ENCODE measurements at places on chromosomes 6 and 20. TPM values are rescaled to one million over a fixed set of nuclear protein-coding genes. Genes with fewer than 3 reads are reported as not detected.

DNA sequence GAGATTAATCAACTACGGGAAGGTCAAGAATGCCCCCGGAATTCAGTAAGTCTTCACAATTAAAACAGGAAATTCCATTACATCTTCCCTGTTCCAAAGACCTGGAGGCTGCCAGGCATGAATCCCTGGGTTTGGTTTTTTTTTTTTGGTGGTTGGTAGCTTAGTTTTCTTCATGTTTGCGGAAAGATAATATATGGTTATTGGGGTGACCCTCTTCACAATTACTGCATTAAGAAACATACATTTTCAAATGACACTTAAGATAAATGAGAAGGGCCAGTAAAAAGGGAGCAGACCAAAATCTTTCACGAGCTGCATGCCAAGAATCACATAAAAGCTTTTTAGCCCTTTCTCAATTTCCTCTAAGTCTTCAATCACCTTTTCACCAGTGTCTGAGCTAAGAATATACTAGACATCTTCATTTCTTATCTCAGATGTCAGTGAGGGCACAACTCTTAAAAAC is 64.0 kb downstream of the KIF13A start:
- no peak for DNase-seq

DNA sequence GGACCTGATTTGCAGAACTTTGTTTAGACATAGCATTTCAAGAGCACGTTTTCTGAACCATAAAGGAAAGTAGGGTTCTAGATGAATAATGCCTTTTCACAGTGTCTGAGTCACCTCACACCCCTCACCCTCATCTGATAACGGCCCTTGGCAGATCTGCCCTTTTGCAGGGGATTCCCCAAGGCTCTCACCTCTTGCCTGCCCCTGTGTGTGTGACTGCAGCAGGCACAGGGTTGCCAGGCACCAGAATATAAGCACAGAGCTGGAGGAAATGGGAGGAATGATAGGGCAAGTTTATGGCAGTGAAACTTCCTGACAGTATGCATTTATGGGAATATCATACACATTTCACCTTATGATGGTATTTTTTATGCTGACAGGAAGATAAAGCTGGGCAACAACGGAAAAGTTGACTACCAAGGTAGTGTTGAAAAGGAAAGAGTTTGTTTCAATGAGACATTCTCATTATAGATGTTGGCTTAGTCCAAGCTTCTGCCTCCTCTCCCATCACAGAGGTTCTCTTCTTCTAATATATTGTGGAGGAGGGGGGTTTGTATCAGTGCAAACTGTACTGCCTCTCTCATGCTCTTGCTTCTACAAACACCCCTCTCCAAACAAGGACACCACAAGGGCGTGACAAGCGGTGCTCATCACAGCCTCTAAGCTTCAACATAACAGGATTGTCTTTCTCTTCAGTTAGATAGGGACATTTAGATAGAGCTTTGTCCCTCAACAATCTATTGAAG is 101.5 kb upstream of the BACH2 start:
- no peak for DNase-seq

GRCh38 chr6:167306401-167306998 is 15.4 kb downstream of the UNC93A start:
- DNase-seq: no peak

The FHL5 gene
- polyA plus RNA-seq: 31.1 TPM

The SLPI gene
- 45.5 TPM for polyA plus RNA-seq

The APMAP gene
- polyA plus RNA-seq: 46.0 TPM

DNA sequence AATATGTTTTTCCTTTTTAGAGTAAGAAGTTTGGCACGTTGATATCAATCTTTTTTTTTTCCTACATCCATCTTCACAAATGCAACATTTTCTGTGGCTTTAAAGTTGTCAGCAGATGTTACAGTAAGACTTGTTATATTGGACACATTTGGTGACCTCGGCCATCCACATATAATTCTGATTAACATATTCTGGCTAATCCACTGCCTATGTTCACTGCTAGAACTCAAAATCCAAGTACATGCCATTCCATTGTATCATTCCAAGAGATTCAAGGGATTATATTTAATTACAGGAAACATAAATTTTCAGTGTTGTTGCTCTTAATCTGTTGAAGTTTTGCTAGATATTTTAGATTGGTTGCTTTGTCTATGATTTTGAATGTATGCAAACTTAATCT is 367.6 kb downstream of the TENT5A start:
- DNase-seq: no peak

GRCh38 chr20:58898629-58899408 is 46.3 kb downstream of the GNAS start:
- no peak for DNase-seq

DNA sequence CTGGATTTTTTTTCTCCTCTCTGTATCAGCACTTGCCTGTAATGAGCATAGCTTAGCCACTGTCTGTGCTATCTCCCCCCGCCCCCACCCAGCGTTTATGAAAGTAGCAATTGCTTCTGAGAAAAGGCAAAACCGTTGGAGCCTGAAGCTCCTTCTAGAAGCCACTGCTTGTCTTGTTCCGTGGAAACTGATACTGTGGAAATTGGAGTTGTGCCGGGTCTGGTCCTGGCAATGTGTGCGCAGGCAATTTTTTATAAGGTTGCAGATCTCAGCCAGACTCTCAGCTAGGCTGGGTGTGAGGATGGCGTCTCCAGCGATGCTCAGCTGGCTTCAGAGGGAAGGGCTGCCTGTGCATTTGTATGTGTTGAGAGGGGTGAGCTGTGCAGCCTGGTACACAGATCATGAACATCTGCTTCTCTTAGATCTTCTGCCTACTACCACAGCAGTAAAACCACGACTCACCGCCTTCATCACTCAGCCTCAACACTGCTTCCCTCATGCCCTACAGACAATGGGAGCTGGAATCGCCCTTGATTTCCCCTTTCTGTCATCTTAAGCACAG is 72.4 kb upstream of the GTSF1L start:
- no peak for DNase-seq

The ILRUN gene
- polyA plus RNA-seq: 40.2 TPM

The NNAT gene
- 0.69 TPM for polyA plus RNA-seq

The ADTRP gene
- 0.12 TPM for polyA plus RNA-seq

- no peak for DNase-seq
Measured at GRCh38 chr6:106637051-106637716, 7.8 kb downstream of the QRSL1 start.

DNA sequence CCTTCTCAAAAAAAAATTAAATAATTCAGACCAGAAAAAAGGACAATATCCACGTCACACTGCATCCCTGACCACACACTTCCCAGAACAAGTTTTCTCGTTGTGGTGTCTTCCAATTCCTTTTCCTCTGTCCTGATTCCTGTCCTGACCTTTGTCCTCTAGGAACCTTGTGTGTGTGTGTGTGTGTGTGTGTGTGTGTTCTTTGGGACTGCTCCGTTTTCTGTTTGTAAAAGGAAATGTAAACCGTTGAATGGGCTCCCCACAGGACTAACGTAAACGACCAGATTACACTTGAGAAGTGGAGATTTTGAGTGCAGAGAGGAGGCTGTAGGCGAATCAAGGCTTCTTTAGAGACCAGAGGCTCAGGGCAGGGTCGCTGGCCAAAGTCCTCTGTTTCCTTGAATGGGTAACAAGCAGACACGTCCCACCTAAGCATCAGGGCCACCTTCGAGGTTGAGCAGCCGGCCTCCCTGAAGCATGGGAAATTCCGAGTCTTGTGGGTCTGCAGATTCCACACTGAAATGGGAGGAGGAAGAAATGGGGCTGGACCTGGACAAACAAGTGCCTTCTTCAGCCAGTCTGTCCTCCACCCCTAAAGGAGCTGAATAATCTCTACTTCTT is 7.3 kb downstream of the ZBTB46 start:
- no peak for DNase-seq

GRCh38 chr6:141607956-141608355 is 524.8 kb upstream of the GJE1 start:
- no peak for DNase-seq

The CASP8AP2 gene
- polyA plus RNA-seq: 7.7 TPM

GRCh38 chr6:21800330-21800729 is 206.8 kb downstream of the SOX4 start:
- DNase-seq: no peak

DNA sequence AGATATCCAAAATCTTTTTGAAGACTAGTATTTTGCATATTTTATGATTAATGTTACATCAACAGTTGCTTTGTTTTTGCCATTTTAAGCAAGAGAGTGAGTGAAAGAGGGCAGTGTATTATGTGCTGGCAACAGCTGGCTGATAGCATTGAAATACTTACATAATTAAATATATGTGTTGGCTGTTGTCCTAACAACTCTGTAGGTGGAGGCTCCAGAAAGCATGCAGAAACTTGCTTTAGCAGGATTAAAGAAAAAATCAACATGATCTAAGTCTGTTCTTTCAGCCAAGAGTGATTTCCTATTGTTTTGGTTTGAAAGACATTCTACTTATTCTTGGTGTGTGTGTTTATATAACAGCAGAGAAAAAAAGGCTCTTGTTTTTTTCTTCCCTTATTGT is 127.5 kb downstream of the CDKAL1 start:
- no peak for DNase-seq

The SSTR4 gene
- polyA plus RNA-seq: not detected

DNA sequence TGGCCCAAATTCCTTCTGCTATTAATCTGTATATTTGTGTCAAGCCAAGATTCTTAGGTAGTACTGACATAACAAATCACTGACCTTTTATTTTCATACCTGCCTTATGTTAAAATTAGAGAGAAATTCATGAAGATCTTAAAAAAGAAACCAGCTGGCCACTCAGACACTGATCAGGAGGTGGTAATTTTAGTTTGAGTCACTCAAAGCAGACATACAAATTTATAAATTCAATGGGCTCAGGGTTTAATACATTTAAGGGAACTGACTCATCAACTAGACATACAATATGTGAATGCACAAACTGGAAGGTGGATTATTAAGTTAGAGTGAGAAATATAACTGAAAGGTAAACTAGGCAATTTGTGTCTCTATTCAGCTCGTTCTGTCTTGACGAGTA is 711.9 kb upstream of the EYS start:
- DNase-seq: no peak

The FOXS1 gene
- 5.0 TPM for polyA plus RNA-seq

- no peak for DNase-seq
Measured at GRCh38 chr6:4280707-4281106, 145.3 kb upstream of the ECI2 start.

GRCh38 chr20:54179946-54180345 is 6.2 kb upstream of the CYP24A1 start:
- no peak for DNase-seq

DNA sequence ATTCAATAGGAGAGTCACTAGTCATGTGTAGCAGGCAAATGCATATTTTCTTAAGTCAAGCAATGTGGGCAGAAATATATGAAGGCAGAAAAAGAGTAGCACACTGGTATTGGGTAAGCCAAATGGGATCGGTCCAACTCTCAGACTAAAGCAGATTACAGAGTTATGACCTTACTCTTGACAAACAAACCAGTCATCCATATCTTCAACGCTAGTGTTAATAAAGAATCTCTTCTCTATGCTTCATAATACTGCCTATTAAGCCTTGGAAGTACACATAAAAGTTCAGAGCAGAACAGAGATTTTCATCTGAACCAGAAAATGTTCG is 320.2 kb upstream of the JARID2 start:
- no peak for DNase-seq

GRCh38 chr20:25369529-25369928 is 21.1 kb downstream of the ABHD12 start:
- no peak for DNase-seq

The CSNK2B gene
- polyA plus RNA-seq: 240 TPM

DNA sequence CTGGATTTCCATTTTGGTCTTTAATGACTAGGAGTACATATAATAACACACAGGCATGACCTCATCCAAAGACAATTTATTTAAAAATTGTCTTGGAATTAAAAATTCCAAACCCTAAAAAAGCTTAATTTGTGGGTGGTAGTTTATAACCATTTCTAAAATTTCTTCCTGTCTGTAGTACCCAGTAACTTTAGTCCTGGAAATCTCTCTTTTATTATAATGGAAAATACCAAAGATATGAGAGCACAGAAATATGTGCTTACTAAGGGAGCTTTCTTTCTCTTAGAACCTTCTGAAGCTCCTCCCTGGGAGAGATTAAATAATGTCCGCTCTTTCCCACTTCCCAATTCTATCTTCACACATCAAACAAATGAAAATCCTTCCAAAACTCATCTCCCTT is 70.5 kb upstream of the PRL start:
- no peak for DNase-seq

- no peak for DNase-seq
Measured at GRCh38 chr6:56729719-56730118, 87.0 kb upstream of the DST start.

DNA sequence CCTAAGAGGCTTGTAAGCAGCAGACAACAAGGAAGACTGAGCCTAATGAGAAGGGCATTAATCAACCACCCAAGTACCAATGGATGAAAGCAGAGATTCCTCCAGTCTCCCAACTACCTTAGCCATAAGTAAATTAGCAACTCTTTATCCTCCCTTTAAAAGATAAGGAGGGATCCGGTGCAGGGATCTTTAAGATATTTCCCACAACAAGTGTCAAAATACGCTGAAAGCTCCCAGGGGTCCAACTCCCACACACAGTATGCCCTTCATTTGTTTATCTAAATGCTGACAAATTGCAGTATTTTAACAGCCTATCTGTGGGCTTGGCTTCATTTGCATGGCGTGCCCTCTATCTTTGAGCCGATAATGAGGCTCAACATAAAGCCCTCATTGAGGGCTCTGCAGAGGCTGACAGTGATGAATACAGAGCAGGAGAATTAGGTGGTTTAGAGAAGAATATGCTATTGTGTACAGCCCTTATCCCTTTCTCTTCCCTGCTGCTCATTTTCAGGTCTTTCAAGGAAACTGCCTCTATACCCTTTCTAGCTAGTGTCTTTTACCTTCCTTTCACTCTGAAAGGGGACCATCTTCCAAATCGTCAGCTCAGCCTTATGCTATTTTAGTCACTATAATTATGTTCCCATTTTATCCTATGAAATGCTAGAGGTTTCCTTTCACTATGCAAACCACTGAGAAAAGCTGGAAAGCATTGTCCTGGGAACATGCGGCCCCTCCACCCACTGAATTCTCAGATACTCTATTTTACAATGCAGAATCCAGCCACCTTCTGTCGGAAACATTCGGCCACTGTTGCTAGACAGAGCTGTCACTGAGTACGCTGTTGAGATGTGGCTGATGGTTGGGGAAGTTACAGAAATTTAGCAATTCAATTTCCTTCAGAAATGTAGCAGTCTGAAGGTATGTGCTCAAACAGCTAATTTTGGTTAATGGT is 575.2 kb upstream of the JAG1 start:
- DNase-seq: no peak

GRCh38 chr6:10460096-10460495 is 45.2 kb upstream of the TFAP2A start:
- DNase-seq: no peak

DNA sequence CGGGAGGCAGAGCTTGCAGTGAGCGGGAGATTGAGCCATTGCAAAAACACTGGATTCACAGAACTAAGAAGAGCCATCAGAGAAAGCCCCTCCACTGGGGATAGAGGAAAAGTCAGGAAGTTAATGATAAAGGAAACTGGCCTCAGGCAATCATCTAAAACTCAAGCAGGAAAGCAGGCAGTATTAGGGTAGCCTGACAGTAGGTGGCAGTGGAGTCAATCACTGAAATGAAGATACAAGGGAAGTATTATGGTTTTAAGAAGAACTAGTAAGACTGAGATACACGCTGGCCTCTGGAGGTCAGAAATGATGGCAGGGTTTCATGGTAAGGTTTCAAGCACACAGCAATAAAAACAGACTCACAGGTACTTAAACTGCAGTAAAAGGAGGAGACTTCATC is 578.3 kb downstream of the HACE1 start:
- DNase-seq: no peak

The SLC32A1 gene
- not detected for polyA plus RNA-seq

The ZBTB9 gene
- polyA plus RNA-seq: 5.5 TPM
